Activated T-helper 1 cell treated with Interleukin-2 at 50 U/mL for 16 hours (primary cell): ENCODE measurements at places on chromosomes 2 and 18.

- DNase-seq, result no peak
Measured at GRCh38 chr2:53353135-53354114, 414.2 kb upstream of the CHAC2 start.

- DNase-seq, result peak; percentile 39
Measured at GRCh38 chr2:11248-11941, 34.9 kb downstream of the FAM110C start.

DNA sequence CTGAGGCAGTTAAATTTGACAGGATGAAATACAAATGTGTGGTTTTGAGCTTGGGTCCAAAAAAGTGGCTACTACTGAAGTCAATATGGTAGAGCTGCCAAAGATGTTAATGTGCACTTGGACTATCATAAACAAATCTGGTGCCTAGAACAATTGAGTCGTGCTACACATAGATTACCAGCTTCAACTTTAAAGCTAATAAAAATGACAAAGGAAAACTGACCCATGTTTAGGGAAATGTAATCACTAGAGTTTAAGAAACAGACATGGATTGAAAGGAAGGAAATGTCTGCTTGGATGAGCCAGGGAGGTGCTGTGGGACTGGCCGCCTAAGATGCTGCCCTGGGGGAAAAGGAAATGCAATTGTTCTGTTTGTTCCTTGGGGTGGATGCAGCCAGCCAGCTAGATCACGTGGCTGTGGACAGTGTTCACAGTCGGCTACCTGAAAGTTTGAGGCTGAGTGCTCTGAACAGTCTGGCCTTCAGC lies 36.6 kb downstream of the CYB5A start:
- DNase-seq, result no peak

GRCh38 chr2:195711478-195711877 lies 54.5 kb downstream of the SLC39A10 start:
- DNase-seq, result no peak

GRCh38 chr2:30789670-30790210 lies 17.5 kb downstream of the CAPN13 start:
- DNase-seq, result no peak

DNA sequence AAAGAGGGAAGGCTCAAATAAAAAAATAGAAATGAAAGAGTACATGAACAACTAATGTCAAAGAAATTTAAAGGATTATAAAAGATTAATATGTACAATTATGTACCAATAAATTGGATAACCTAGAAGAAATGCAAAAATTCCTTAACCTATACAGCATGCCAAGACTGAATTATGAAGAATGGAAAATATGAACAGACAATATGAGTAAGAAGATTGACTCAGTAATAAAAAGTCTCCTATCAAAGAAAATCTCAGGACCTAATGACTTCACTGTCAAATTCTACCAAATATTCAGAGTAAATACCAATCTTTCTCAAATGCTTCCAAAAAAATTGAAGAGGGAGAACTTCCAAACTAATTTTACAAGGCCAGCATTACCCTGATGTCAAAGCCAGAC lies 120.2 kb upstream of the SPOPL start:
- no peak for DNase-seq

- no peak for DNase-seq
Measured at GRCh38 chr2:120985174-120985996, 249.7 kb downstream of the GLI2 start.

GRCh38 chr18:10405816-10406663 lies 48.4 kb upstream of the APCDD1 start:
- DNase-seq, result no peak

GRCh38 chr2:28752631-28753376 lies 1.2 kb downstream of the PPP1CB start:
- no peak for DNase-seq

DNA sequence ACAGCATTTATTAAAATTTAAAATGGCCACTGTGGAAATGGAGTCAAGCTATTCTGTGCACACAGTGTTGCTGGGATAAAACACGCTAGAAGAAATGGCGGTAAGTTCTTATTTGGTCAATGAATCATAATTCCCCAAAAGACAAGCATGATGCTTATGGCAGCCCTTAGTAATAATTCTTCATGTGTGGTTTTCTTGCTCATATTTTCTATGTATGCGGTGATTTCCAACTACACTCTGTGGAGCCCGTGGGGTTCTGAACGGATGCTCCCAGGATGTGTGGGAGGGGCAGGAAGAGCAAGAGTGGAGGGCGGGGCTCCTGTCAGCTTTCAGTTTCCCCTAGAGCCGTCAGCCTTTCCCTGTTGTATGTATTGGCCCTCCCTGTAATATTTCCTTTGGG lies 91.7 kb upstream of the RMDN2 start:
- peak; percentile 7 for DNase-seq

GRCh38 chr2:238692562-238692961 lies 155.3 kb upstream of the TWIST2 start:
- no peak for DNase-seq

DNA sequence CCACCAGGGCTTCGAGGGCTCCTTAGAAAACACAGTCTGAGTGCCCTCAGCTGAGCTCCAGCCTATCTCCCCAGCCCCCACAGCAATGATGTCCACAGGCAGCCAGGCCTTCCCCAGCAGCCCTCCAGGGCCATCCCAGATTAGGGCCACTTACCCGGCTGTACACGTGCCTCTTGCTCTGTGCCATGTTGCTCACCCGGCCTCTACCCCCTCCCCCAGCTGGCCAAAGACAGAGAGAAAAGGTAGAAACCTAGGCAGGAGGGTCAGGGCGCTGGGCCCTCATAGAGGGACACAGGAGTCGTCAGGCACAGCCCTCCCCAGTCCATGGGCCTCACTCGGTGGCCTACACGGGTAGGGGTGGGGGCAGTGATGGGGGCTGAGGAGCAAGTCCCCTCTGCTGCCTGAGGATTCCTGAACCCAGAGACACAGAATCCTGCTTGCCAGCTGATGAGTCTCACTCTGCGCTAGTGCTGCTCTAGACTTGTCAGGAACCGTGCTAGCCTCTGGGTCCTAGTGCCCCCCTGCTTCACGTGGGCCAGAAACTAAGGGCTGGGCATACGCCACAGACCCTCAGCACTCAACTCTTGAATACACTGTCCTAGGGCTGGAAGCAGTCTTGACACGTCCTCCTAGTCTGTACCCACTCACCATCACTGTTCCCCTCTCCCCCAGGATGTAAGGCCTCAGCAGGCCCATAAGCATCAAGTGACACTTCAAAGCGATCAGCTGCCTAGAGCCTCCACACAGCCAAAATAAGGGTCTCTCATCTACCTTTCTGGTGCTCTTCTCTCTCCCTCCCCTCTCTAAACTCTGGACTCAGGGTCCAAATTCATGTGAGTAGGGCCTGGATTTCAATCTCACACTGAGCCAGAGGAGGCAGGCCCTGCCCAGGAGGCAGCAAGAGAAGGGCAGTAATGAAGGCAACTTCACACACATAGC lies at the start of gene DCTN1:
Gene DCTN1, minus strand, starts transcription at position 461 of the 939 bp plus-strand sequence. Its CDS starts 274 bp downstream, at position 187.
- no peak for DNase-seq

DNA sequence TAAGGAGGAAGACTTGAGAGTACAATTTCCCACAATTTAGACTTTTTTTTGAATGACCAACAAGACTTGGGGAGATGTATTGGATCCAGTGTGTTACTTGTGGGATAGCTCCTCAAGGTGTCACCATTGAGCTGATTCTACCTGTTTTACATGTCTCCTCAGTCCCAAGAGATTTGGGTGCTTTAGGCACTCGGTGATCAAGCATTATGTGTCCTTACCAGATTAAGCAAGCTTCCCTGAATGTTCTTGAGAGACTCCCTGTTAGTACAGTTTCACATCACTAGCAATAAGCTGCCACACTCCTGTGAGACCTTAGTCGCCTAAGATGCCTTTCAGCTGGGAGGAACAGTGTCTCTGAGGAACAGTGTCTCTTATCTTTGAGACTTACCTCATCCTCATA lies 384.3 kb upstream of the SYT4 start:
- DNase-seq, result no peak

GRCh38 chr18:80006724-80007123 lies 18.4 kb upstream of the TXNL4A start:
- DNase-seq, result no peak

DNA sequence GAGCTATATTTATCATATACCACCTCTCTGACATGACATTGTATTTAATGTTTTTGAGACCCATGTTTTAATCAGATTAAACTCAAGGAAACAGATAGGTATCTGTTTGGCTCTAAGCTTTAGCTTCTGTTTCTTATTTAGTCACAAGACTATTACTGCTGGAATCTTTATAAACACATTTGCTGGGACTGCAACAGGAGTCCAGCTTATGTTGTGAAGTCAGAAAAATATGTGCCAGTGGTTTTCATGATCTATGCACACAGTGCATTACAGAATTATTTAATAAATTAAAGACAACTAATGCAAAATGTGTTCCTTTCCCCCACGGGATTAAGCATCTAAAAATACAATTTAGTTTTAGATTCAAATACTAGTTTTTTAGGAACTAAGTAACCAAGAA lies 338.9 kb downstream of the ZEB2 start:
- no peak for DNase-seq

GRCh38 chr2:28717339-28717758 lies 34.3 kb upstream of the PPP1CB start:
- DNase-seq, result no peak

DNA sequence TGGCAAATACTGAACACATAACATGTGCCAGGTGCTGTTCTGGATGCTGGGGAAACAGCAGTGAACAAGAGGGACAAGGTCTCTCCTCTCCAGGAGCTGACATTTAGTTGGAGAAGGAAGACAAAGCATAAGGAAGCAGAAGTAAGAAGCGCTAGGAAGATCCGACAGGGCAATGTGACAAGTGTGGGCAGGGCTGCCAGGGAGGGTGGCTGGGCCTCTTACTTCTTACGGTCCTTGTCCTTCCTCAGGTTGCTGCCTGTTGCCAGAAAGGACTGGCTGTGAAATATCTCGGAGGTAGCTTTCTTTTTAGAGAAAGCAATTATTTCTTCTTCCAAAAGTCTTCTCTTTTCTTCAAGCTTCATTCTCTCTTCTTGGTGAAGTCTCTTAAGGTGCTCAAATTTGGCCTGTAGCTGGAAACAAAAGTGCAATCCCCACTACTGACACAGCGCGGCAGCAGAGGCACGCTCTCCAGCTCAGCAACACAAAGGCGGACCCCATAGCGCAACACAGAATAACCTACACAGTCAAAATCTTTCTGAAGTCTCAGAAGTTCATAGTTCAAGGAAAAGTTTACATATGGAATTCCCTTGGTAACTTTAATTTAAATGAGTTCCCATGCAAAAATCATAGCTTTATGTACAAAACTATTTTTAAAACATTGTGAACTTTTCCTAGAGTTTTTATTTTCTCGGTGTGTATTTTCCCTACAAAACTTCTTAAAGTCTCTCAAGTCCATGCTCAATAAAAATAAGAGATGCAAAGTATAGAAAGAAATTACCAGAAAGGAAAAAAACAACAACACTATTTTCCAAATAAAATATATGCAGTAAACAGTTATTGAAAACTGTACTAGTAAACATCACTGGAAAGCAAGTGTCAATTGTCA lies 67.7 kb downstream of the SEPTIN10 start:
- DNase-seq, result peak; percentile 23

GRCh38 chr2:150878356-150878755 lies 383.3 kb downstream of the RBM43 start:
- DNase-seq, result no peak

DNA sequence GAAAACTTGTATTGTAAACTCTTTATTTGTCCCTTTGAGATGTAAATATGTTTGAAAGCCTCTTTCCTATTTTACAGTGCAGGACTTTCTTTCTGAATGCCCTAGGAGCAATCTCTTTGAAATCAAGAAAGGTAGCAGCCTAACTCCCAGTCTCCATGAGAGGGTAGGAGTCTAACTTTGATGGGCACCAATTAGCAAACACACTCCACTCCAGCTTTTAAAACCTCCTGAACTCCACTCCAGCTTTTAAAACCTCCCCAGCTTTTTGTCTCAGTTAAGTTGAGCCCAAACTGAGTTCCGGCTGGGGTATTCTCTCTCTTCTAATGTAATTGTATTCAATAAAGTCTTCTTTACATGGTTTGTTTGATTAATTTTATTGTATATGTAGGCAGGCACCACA lies 493.7 kb upstream of the CDH7 start:
- DNase-seq, result no peak

DNA sequence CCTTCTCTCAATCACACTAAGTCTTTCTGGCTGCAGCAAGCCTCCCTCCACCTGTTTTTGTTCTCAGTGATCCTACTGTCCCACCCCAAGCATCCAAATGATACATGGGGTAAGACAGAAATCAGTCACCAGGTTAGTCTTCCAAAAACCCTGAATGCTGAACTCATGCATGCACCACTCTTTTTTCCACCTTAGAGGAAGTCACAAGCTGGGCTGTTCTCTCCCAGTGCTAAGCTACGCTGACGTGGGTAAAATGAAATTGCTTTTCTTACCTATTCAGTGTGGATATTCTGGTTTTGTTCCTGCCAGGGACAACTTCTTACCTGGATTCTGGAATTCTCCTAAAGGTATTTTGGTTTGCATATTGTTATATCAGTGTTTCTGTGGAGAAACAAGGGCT lies 54.2 kb downstream of the LANCL1 start:
- no peak for DNase-seq

DNA sequence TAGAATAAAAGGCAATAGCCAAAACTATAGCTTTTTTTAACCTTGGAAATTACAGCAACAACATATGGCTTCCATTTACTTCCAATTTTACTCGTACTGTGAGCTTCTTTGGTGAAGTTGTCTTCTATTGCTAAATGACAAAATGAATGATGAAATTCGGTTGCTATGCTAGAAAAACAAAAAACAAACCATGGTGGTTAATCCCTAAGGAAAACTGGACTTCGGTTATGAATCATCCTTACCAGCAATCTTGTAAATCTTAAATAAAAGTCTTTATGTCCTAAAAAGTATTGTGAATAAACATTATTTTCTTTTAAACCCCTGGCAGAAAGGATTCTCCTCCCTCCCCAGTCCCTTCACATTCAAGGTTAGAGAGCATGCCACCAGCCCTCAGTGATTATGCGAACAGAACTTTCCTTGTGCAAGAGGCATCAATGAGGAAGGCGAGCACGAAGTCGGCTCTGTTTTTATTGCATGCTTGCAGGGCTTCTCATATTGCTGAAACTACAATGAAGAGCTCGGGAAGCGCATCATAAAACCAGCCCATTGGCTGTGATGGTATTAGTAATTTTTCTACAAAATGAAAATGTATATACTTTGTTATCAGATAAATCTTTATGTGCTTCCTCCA lies 62.9 kb downstream of the ZNF521 start:
- no peak for DNase-seq

GRCh38 chr18:64886995-64887394 lies 738.1 kb upstream of the LINC00305 start:
- DNase-seq, result no peak

DNA sequence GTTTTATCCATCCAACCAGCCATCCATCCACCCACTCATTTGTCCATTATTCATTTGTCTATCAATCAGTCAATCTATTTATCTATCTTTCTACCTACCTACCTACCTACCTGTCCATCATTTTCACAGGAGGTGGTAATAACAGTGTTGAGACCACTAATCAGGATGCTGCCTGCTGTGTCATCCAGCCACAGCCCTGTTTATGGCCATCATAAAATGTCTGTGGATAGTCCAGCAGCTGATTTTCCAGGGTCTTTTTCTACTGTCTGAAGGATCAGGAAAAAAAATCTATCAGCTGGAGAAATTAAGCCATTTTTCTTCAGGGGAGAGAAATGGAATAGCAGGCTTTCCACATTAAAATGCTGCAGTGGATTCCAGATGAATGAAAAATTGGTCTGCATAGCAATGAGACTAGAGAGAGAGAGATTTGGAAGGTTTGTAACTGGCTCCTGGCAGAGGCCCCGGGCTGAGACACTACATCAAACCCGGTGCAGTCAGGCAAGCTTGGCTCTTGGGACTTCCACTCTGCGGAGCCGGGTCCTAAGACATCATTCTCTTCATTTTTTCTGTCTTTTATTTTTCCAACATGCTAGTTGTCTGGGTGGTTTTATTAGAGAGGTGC lies 33.0 kb upstream of the BOD1L2 start:
- DNase-seq, result no peak
